ENCODE measurements at places on chromosomes 1 and 21. TPM values are rescaled to one million over a fixed set of nuclear protein-coding genes. Genes with fewer than 3 reads are reported as not detected.

The FCER1A gene
- 0.49 TPM for total RNA-seq

The ZNF648 gene
- 0.04 TPM for total RNA-seq

The E2F2 gene
- 3.5 TPM for total RNA-seq

The RHEX gene
- 0.62 TPM for total RNA-seq

The FLG2 gene
- not detected for total RNA-seq

The SSX2IP gene
- 18.5 TPM for total RNA-seq

The C8B gene
- total RNA-seq: not detected

The MLLT11 gene
- 5.5 TPM for total RNA-seq

The ASTN1 gene
- total RNA-seq: 7.8 TPM

The REN gene
- total RNA-seq: not detected

The OR2G6 gene
- total RNA-seq: not detected

The AQP10 gene
- total RNA-seq: 0.04 TPM

The KRTAP21-2 gene
- total RNA-seq: not detected

The TIAM1 gene
- 14.1 TPM for total RNA-seq

The SLC1A7 gene
- total RNA-seq: not detected

The KCNJ15 gene
- 0.27 TPM for total RNA-seq

The VSIG8 gene
- not detected for total RNA-seq

The ANKRD13C gene
- 26.6 TPM for total RNA-seq

The KCNT2 gene
- total RNA-seq: 10.6 TPM

The TEKT2 gene
- total RNA-seq: 0.53 TPM

The SYPL2 gene
- total RNA-seq: 57.3 TPM

The C1orf50 gene
- 5.2 TPM for total RNA-seq

The SLC27A3 gene
- 24.2 TPM for total RNA-seq

The TTC3 gene
- total RNA-seq: 202 TPM

The RPTN gene
- total RNA-seq: not detected

All from muscle of leg (tissue), 16 donors.